NCI-H1436 (cell line): ENCODE measurements at places on chromosomes 11 and 22.

DNA sequence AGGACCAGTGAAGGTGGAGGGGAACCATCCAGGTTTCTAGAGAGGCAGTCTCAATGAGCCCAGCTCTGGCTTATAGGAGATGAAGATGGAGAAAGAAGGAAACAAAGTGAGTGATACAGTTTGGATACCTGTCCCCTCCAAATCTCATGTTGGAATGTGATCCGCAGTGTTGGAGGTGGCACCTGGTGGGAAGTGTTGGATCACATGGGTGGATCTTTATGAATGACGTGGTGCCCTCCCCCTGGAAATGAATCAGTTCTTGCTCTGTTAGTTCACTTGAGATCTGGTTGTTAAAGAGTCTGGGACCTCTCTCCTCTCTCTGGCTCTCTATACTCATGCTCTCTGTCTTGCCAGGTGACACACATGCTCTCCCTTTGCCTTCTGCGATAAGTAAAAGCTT is 393.1 kb upstream of the NARS2 start:
- no peak for DNase-seq

- peak; percentile 54 for DNase-seq
Measured at GRCh38 chr11:12281571-12282478, 95.5 kb upstream of the PARVA start.

DNA sequence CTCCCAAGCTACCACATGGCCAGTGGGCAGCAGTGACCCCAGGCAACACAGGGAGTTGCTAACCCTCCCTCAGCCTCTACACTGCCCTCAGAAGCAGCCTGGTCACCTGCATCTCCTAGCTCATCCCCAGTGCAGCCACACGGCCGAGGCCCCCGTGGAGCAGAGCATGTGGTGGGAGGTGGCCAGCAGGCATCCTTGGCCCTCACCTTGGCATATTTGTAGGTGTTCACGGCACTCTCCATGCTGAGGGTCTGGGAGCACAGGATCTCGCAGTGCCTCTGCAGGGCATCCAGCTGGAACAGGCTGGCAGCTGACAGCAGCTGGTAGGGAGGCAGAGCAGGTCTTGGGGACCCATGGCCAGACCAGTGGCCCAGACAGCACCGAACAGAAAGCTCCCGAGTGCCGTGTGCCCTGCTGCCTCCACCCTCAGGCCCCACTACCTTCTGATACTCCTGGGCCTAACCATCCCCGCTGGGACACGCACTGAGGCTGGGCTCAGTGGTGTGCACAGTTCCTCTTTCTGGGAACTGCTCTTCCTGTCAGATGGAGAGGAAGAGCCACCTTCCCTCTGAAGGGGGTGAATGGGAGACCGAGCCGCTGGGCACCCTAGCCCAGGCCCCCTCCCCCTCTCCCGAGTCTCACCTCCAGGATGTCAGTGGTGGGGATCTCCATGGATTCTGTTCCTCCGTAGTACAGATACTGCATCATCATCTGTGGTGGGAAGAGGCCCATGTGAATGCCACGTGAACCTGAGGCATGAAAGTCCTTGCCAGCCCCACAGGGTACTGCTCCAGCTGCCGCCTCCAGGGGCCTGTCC is 48.8 kb downstream of the NAT10 start:
- DNase-seq: no peak

DNA sequence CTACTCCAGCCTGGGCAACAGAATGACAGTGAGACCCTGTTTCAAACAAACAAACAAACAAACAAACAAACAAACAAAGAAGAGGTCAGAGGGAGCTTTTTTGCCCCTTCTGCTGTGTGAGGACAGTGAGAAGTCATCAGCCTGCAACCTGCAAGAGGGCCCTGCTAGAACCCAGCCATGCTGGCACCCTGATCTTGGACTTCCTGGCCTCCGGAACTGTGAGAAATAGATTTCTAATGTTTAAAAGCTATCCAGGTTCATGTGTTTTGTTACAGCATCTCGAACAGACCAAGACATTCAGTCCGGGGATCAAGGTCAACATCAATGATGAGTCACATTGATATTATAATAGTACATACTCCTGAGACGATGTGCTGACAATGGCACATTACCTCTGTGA is 41.4 kb upstream of the GRAMD1B start:
- DNase-seq: no peak

DNA sequence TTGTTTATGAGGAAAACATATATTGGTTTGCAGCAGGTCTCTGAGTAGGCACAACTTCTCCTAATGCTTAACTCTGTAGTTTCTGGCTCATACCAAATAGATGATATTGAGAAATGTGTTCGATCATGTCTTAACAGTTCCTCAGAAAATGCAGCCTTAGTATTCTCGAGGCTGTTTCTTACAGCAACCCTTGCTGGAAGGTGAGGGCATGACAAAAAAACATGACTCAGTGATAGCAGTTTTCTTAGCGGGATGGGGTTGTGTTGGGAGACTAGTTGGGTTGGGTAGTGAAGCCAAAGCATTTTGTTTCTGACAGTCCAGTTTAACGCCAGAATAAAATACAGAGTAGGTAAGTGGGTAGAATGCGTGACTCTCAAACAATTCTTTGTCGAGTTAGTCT is 94.7 kb upstream of the PARVA start:
- no peak for DNase-seq

- DNase-seq: no peak
Measured at GRCh38 chr11:117759305-117759704, 37.7 kb downstream of the DSCAML1 start.

DNA sequence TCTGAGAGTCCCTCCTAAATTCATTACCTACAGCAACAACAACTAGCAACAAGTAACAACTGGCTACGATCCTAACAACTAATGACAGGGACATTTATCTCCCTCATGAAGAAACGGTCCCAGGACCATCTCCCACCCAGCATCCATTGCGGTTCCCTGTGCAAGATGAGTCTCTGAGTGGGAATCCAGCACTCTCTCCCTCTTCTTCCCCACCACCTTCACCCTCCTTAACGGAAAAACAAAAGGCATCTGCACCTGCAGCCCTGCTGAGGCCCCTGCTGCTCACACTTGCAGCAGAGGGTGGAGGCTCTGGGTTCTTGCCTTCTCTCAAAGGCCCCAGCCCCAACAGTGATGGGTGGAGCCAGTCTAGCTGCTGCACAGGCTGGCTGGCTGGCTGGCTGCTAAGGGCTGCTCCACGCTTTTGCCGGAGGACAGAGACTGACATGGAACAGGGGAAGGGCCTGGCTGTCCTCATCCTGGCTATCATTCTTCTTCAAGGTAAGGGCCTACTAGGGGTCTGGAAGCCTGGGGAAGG is at the start of gene CD3G:
Gene CD3G, plus strand, starts transcription at position 364 of the 535 bp plus-strand sequence. Its CDS starts 80 bp downstream, at position 444.
- DNase-seq: no peak

DNA sequence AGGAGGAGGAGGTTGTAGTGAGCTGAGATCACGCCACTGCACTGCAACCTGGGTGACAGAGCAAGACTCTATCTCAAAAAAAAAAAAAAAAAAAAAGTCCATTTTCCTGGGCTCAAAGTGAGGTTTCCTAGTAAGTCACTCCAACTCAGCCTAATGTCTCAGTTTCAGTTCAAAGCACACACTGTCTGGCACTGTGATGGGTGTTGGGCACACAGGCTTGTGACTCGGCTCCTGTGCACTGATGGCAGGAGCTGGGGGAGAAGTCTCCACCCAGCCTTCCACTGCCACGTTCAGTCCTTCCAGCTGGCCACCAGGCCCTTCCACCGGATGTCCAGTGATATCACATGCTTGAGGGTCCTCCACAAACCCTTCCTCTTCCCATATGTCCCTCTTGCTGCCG is 186.0 kb downstream of the CEP164 start:
- no peak for DNase-seq

- no peak for DNase-seq
Measured at GRCh38 chr11:117459979-117460300, 132.3 kb downstream of the CEP164 start.

- DNase-seq: no peak
Measured at GRCh38 chr11:126438691-126439090, 83.2 kb downstream of the ST3GAL4 start.

DNA sequence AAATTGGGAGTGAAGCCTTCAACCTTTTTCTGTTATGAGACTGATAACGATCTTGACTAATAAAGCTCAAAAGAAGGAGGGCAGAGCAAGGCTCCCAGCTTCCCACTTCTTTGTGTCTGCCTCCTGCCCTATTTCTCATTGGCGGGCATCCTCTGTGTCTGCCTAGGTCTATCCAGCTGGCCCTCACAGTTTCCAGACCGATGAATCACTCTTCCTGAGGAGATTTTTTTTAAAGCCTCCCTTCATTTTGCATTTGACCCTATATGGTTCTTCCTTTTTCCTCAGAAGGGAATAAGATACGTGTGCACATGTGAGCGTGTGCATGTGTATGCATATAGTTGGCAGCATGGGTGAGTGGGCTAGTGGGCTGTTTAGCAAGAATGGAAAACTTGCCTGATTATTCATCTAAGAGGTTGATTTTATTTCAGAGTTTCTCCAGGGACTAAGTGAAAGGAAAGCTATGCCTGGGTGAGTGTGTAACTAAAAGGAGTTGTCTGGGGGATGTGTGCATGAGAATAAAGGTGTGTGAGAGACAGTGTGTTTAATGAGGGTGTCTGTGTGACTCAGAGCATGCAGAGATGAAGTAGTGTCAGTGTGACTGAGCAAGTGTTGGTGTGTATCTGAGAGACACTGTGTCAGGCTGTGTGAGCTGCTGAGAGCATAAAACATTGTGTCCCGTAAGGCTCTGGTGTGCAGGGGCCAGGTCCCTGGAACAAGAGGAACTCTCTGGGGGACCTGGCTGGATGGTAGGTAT is 12.2 kb downstream of the PHLDB1 start:
- DNase-seq: no peak

DNA sequence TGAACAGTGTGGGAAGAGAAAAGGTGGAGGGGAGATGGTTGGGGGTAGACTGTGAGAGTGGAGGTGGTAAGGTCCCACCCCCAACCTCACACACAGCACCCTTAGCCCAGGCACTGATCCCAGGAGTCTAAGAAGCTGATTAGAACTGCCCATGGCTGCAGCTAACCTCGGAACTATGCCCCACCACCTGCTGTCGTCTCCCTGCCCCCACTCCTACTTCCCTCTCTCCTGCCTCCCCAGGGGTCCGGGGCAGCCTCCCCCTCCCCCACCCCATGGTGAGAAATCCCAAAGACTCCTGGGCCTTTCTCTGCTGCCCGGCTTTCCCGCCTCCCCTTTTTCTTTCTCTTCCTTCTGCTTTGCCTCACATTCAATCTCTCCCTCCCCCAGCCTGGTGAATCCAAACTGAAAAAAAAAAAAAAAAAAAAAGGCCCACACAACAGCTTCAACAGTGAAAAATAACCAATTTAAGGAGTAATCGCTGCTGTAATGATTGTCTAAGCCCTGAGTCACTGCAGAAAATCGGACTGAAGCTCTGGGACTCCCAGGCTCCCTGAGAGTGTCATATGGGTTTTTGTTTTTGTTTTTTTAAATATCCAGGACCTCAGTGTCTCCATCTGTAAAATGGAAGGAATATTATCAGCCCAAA is 9.6 kb upstream of the TP53I11 start:
- DNase-seq: no peak

GRCh38 chr11:3859373-3859881 is 4.0 kb downstream of the STIM1 start:
- DNase-seq: no peak

DNA sequence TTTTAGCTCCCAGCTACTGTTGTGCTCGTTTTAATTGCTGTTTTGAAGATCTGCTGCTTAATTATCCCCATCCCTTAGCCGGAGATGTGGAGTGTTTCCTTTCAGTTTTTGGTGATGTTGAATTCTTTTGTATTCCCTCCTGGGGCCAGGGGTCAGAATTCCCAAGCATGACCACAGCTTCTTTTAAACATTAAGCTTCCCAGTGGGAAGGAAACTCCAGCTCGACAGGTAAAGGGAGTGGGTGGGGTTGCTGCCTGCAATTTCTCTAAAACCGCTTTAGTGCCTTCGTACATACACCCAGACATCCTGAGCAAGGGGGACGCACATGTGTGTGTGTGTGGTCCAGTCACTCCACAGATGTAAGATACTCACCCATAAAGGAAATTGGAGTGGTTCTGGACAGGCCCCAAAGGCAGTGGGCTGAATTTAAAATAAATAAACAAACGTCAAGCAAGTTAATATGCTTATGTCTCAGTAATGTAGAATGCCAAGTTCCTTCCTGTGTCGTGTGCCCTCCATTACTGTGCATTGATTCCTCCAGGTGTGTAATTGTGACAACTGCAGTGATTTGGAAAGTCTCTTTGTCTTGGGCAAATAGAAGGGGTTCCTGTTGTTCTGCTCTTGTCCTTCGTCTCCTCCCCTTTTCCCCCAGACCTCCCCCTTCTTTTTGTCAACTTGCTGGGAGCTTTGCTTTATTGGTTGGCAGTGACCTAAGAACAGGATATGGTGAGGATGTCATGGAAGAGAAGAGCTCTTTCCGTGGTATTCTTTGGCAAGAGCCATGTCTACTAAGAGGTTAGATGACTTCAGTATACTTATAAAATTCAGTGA is 19.2 kb upstream of the ADSL start:
- DNase-seq: no peak

- DNase-seq: no peak
Measured at GRCh38 chr11:9784602-9785315, 120.9 kb downstream of the SWAP70 start.

DNA sequence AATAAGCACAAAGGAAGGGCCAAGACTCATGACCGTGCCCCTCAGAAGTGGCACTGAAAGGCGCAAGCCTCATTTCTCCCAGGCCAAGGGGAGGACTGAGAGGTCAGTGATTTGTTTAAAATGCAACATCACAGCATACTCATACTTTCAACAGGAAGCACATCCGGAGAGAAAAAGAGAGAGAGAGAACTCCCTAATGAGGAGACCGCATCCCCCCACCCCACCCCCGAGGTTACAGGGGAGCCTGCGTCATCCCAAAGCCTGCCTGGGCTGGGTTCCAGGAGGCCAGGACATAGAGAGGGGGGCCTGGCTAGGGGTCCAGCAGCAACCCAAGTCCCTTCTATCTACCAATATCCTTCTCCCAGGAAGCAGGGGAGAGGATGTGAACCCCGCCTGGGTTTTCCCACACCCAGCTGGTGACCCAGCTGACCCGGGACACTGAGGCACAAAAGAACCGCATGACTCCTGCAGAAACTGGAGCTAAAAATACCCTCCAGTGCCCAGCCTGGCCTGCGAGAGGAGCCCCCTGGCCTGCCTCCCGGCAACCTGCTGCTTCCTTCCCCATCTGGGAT is 3.8 kb downstream of the CSNK1E start:
- no peak for DNase-seq

DNA sequence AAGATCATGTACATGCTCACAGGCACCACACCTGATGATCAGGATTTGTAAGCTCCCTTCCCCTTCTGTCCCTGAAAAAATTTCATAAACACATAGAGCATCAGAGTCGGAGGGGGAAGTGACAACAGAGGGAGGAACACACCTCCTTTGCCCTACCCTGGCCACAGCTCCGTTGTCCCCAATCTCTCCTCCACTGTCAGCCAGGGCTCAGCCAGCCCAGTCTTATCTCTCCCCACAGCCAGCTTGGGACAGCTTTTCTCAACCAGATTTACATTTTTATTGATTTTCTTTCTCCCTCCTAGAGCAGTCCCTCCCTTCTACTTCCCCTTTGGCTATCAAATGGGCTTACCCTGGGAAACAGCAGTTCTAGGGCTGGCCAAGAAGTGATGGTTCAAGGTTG is 32.1 kb upstream of the TPBGL start:
- no peak for DNase-seq

- DNase-seq: peak; percentile 9
Measured at GRCh38 chr22:47144076-47144765, 381.8 kb downstream of the TBC1D22A start.

GRCh38 chr11:8011371-8011770 is 24.2 kb downstream of the EIF3F start:
- no peak for DNase-seq
